ENCODE measurements at places on chromosomes 2 and 18.
A peak's percentile ranks its signal among the peaks of the same experiment; 100 is the strongest.

DNA sequence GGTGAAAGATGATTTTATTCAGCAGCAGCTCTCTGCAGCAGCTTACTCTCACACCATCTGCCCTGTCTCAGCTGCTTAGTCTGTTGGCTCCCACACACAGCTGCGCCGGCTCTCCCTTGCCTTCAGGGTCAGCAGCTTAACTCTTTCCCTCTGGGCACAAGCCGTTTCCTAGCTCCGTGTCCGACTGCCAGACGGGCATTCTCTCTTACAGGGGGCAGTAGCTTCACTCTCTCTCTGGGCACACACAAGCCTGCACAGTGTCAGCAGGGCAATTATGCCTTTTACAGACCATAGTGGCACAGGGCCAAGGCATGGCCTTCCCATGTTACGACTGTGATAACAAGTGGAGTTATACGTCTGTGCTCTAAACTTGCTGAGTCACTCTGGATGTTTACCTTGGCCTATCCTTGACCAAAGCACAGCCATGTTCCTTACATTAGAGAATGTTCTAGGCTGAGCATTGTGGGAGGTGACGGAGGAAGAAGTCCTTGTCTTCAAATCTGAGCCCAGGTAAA is 31.7 kb downstream of the PCARE start:
- DNase-seq: no peak

GRCh38 chr18:78717051-78717765 is 262.4 kb upstream of the SALL3 start:
- no peak for DNase-seq

DNA sequence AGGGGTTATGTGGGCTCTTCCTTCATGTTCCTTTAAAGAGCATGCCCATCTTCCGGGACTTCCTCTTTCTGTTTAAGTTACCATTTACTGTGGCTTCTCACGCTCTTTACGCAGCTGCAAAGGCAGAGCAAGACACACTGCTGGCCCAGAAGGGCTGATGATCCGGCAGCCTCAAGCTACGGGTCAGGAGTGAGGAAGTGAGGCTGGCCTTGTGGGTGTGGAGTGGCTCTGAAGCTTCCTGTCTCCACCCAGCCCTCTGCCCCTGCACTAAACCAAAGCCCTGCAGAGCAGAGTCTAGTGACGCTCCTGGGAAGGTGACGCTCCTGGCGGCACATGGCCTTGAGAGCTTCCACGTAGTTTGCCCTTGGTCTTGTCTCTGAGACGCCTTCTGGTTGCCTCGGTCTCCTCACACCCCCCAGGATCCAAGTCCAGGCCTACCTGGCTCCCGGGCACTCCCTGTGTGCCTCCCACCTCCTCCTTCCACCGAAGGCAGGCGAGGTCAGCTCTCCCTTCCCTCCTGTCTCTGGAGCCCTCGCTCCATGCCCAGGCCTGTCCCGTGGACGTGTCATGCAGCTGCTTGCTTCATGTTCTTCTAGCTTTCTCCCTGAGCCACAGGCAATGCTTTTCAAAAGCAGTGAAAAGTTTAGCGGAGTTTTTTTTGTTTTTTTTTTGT is 50.3 kb downstream of the ARL4C start:
- DNase-seq: peak; percentile 53

DNA sequence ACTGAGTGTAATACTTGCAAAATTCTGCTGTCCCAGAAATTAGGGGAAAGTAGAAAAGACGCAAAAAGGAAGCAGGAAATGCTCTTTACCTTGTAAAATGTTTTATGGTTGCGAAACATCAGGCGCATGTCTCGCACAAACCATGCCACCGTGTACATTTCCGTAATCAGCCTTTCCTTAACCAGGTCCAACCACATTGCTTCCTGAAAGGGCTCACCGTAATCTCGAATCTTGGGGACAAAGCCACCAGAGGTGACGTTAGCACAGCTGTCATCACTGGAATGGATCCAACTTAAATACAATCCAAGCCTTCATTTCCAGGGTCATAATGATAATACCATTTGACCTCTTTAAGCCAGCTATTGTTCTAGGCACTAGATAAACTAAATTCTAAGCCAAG is 49.3 kb downstream of the SP110 start:
- no peak for DNase-seq

DNA sequence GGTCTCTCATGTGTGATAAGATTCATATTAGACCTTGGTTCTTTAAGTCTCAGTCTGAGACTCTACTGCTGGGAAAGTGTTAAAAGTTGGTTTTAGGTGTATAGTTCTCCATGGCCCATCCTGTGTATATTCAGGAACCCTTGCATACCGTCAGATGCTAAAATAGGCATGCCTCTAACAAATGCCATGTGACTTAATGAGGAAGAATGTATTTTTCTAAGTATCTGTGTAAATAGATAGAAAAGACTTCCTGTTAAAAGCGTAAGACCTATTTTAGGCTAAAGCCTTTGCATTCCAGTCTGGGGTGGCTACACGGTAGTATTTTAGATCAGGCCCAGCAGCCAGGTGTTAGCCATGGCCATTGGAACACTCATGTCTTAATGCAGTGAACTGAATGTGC is 73.3 kb downstream of the RHBDD1 start:
- DNase-seq: no peak

GRCh38 chr18:38367473-38367872 is 801.9 kb upstream of the CELF4 start:
- no peak for DNase-seq

GRCh38 chr2:133871545-133872209 is 303.4 kb upstream of the NCKAP5 start:
- no peak for DNase-seq

GRCh38 chr2:225112362-225113126 is 70.3 kb upstream of the DOCK10 start:
- DNase-seq: no peak
